Left lung (tissue), 14 donors: ENCODE measurements at places on chromosomes 1 and 21. TPM values are rescaled to one million over a fixed set of nuclear protein-coding genes. Genes with fewer than 3 reads are reported as not detected.

GRCh38 chr1:57350610-57351009, 73.2 kb downstream of the DAB1 start:
- no peak for DNase-seq

The LCE3E gene
- not detected for polyA plus RNA-seq

The TRAF5 gene
- 24.0 TPM for polyA plus RNA-seq

The TBX15 gene
- 0.31 TPM for polyA plus RNA-seq

DNA sequence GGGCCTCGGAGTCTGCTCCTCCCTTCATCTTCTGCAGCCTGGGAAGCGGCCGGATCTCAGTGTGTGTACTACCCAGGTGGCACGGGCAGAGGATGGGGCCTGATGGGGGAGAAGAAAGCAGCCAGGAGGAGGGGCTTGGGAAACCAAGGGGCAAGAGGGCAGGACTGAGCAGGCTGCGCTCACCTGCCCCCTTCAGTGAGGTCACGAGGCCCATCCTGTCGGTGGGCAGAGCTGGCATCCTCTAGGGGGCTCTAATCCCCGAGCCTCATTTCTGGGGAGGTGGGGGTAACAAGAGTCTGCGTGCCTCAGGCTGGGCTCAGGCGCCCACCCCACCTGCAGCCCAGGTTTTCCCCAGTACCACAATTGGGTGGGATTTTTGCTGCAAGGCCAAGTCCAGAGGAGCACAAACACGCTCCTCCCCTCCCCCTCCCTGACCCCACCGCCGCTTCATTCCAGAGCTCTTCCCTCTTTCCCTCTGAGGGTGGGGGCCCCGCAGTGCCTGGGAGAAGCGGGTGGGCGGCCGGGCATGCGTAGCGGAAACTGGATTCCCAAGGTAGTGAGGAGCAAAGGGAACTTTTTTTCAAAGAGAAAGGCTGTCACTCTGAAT, 1.8 kb upstream of the WNT3A start:
- DNase-seq = no peak

The CA14 gene
- 4.4 TPM for polyA plus RNA-seq

The KCNE2 gene
- 0.96 TPM for polyA plus RNA-seq

The IVL gene
- polyA plus RNA-seq = not detected

The SAMD11 gene
- 30.0 TPM for polyA plus RNA-seq

GRCh38 chr1:94119796-94120569, 965 bp downstream of the ABCA4 start:
- no peak for DNase-seq

The GUCA2B gene
- polyA plus RNA-seq = not detected

GRCh38 chr1:173395762-173396161, 81.4 kb upstream of the PRDX6 start:
- DNase-seq = no peak

DNA sequence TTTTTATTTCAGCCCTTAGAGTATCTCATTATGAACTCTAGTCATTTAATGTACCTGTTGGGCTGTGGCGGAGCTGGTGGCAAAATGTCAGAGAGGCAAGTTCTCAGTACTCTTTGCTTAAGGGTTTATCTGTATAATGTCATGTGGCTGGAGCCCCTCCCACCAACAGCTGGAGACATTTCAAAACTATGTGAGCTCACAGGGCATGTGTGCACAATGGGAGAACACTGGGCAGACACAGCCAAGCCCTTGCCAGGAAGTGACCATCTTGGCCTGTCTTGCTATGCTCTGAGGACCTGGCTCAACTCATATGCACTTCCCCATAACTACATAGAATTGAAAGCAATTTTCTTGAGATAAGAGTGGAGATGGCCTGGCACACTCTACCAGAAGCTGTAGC, 296.4 kb downstream of the PTPRU start:
- no peak for DNase-seq

The CD52 gene
- 5.1 TPM for polyA plus RNA-seq

The LCE1C gene
- not detected for polyA plus RNA-seq
